Psoas muscle (tissue), 8 donors: ENCODE measurements at places on chromosomes 1 and 21. TPM values are rescaled to one million over a fixed set of nuclear protein-coding genes. Genes with fewer than 3 reads are reported as not detected.

DNA sequence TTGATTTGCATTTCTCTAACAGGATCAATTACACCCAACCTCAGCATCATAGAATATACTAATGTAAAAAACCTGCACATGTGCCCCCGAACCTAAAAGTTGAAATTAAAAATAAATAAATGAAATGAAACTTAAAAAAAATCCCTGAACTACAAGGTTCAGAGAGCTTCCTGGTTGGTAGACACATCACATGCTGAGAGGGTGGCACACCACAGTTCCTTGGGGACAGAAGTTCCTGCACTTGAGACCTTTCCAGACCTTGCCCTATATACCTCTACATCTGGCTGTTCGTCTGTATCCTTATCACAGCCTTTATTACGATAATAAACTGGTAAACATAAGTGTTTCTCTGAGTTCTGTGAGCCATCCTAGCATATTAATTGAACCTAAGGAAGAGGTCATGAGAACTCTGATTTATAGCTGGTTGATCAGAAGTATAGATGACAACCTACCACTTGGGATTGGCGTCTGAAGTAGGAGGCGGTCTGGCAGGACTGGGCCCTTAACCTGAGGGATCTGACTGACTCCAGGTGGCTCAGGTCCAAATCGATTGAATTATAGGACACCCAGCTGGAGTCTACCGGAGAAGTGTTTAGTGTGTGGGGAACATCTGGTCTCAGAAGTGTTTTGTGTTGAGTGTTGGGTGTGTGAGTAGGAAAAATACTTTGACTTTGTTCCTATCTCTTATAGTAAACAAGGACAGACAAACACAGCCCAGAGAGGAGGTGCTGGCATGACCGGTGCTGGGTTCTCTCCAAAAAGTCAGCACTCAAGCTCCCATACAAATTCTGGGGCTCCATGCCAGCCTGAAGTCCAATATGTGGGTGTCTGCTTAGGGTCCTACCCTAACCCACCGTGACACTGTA, 19.0 kb downstream of the C1orf115 start:
- no peak for DNase-seq

DNA sequence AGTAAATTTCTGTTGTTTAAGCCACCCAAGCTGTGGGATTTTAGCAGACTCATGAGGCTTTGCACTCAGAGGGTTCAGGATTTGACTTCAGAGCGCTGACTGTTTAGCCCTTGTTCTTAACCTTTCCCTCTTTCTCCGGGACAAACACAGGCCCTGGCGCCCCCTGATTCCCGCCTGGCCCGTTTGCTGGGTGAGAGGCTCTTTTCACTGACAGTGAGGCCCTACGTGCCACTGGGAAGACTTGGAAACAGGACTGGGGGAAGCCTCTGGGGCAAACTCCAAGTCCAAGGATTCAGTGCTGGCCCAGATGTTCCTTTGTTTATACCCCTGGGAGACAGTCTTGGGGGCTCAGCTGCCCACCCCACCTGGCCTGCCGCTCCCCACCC, 11.7 kb upstream of the TRIM63 start:
- DNase-seq, result no peak

DNA sequence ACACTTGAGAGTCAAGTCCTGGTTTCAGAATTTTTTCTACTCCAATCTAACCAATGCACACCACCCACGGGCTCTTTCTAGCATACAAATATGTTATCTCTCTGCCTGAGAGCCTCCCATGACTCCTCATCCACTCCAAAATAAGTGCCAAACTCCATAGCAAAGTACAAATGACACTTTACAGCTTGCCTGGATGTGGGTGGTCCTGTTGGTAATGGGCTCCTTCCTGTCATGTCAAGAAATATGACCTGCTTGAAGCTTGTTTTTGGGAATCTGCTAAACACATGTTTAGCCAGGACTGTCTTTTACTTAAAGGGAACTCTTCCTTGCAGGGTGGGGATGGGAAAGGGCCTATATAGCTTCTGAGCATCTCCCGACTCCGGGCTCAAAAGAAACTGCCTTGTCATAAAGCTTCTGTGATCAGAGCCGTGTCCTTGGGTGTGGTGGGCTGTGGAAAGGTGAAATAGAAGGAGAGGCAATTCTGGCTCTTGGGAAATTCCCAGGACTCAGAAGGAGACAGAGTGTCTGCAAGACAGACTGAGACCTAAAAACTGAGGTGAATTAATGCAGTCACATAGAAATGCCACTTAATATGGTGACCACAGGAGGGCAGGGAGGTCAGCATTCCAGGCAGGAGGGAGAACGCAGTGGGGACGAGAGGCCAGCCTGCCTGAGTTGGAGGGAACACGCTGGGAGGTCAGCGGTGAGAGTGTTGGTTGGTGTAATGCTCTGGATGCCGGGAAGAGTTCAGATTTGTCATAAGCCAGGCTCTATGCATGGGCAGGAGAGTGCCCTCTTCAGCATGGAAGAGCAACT, 6.1 kb upstream of the IGFN1 start:
- DNase-seq, result peak; percentile 48

DNA sequence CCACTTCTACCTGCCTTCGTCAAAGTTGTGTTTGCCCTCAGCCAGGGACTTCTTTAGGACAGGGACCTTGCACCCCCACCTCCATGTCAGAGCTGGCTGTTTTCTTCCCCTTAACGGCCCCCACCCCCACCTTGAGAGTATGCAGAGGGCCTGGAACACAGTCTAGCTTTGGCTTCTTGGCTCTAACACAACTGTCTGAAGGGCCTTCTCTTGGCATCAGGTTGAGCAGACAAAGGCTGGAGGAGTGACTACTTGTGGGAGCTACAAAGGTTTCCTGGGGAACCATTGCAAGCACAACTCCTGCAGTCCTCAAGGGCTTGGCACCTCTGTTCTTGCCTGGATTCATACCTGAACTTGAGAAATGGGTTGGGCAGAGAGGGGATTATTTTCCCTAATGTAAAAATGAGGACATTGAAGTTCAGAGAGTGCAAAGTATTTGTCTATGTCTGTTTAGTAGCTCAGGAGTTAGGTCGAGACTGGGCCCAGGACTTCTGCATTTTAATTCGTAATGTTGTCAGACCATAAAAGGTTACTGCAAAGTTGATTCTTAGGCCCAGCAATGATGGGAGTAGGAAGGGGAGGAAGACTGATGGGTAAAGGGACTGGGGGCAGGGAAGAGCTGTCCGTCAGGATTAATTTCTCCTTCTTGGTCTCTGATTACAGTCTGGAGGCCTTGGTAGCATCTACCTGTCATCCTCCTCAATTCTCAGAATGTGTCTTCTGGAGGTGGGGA, 2.6 kb downstream of the CYP4B1 start:
- no peak for DNase-seq

DNA sequence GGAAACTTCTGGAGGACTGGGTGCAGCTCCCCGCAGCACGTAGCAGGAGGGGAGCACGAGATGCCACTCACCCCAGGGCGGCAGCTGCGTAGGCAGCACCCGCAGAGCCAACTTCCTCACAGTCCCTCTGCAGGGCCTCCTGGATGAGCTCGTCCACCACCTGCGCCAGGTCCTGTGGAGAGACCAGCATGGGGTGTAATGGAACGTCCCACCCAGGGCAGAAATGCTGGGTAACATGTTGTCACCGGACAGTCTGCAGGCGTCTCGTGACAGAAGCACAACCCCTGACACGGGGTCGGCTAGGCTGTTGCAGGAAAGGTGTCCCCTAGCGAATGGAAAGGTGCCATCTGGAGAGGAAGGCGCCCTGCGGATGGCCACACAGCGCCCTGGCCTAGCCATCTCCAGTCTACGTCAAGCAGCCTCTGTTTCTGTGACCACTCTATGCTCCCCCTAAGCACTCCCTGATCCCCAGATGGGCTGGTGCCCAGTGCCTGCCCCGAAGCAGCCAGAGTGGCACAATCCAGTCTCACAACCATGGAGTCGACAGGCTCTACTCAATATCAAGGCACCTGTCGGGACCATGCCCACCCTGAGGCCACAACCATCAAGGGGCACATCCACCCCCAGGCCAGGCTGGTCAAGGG, 21.2 kb downstream of the MCM3AP start:
- DNase-seq, result no peak

DNA sequence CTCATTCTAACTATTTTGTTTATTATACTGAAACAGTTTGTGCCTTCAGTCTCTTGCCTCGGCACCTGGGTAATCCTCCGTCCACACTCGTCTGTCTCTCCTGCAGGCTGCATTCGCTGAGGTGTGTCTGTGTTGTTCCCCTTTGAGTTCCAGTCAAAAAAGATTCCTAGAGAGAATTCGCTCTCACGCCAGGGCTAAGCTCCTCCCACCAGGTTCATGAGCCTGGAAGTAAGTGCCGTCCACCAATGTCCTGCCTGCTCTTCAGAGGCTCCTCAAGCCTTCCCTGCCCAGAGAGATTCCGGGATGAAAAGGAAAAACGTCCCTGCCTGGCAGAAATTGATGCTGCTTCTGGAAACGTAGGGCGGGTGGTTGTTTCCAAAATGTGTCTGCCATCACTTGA, 12.9 kb downstream of the KIAA2013 start:
- DNase-seq, result no peak

- DNase-seq, result no peak
Measured at GRCh38 chr1:99851850-99852454, 1.8 kb downstream of the AGL start.

DNA sequence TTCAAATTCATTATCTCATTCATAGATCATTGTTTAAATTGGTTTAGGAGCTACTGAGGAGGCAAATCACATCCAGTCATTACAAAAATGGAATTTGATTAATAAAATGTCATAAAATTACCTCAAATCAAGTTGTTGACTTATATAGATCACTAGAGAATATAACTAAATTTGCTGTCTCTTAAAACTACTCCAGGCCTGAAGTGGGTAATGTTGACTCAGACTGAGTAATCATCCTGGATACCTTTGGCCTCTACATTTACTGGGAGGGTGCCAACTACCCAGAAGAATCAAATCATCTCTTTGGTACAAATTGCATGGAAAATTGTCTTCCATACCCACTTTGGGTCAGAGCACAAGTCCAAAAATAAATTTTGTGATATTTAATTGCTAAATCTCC, 191.2 kb upstream of the GREM2 start:
- no peak for DNase-seq

- peak; percentile 59 for DNase-seq
Measured at GRCh38 chr1:11176081-11176706, 13.0 kb upstream of the ANGPTL7 start.

- no peak for DNase-seq
Measured at GRCh38 chr1:25046194-25046532, 116.1 kb upstream of the RUNX3 start.

DNA sequence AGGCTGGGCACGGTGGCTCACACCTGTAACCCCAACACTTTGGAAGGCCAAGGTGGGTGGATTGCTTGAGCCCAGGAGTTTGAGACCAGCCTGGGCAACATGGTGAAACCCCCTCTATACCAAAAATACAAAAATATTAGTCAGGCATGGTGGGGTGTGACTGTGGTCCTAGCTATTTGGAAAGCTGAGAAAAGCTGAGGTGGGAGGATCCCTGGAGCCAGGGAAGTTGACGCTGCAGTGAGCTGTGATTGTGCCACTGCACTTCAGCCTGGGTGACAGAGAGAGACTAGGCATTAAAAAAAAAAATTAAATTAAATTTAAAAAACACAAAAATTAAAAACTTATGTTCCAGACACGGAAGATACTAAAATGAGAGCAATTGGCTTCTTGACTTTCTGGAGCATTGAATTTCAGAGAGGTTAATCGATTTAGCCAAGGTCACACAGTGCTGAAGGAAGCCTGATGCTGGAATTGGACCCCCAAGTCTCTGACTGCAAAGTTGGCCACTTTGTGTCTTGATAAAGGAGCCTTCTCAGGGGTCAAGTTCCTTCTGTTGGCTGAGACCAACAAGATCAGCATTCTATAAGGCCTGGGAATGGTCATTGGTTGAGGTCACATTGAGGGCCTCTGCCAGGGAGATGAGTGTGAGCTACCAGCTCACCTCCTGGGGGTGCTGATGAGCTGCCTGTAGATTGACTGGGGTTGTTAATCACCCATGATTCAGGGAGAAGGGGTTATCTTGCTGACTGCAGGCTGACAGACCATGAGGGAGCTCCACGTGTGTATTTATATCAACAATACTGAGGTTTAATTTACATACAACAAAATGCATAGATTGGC, 54.3 kb downstream of the RPS6KA1 start:
- no peak for DNase-seq

DNA sequence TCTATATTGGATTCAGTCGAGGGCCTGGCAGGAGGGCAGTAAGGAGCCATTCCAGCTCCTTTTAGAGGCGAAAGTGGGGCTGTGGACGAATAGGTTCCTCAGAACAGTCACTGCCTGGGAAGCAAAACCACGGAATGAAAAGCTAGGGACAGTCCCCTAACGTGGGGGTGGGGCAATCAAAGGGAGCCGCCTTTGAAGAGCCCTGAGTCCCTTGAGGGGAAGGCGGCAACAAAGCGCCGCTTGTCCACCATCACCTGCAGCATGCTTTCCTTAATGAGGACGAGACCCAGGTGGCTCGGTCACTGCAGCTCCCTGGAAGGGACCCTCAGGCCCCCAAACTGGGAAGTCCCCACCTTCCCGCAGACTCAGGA, 184.7 kb downstream of the ETS2 start:
- no peak for DNase-seq

GRCh38 chr1:81224222-81224621, 576.5 kb upstream of the ADGRL2 start:
- DNase-seq, result no peak

GRCh38 chr1:223706077-223706973, 6.0 kb upstream of the CAPN2 start:
- DNase-seq, result no peak

DNA sequence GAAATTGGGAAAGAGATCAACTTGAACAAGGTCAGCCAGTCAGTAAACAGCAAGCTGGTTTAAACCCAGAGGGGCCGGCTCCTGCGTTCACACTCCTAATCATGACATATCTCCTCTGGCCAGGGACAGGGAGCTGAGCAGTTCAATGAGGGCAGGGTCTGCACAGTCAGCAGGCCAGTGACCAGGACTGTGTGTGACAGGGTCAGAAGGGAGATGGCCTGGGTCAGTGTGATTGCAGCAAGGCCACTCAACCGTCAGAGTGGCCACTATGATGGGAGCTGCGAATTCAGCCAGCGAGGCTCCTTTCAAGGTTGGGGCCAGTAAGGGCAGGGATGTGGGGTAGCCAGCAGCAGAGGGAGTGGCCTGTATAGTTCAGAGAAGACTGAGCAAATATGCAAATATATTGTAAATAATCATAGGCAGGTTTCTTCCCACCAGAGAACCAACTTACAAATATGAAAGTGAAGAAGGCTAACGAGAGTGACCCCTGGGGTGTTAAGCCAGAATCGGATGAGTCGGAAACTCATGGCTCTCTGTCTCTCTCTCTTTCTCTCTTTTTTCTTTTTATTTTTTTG, 20.0 kb downstream of the NOL9 start:
- DNase-seq, result peak; percentile 23

GRCh38 chr1:175390081-175390481, 197.5 kb upstream of the KIAA0040 start:
- DNase-seq, result no peak

The SPATA17 gene
- not detected for total RNA-seq

The C1QTNF12 gene
- 0.86 TPM for total RNA-seq

The DCAF6 gene
- total RNA-seq, result 339 TPM

The RNF186 gene
- total RNA-seq, result not detected

The ZFYVE9 gene
- total RNA-seq, result 29.9 TPM

The LORICRIN gene
- total RNA-seq, result not detected

The JAM2 gene
- total RNA-seq, result 8.4 TPM

The RBM11 gene
- not detected for total RNA-seq

The KIAA0040 gene
- total RNA-seq, result 11.0 TPM

The DOP1B gene
- total RNA-seq, result 14.9 TPM
